NCI-H1930 (cell line): ENCODE measurements at places on chromosomes 6 and 20.

GRCh38 chr6:107636486-107636885 is 146.6 kb downstream of the SOBP start:
- DNase-seq: no peak

DNA sequence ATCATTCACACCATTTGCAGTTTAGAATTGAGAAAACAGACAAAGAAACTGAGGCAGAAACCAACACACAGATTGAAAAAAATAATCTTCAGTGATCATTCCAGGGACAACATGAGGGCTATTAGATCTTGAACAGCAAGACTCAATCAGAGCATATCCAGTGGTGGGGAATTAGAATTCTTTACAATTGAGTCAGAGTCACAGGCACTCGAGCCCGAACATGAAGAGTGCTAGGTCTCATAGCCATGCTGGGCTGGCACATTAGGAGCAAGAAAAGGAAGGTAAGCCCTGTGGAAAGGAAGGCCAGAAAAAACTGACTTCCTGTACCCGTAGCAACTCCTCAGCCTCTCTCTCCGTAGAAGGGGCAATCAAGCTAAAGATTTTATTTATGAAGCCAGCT is 419.9 kb downstream of the HAO1 start:
- no peak for DNase-seq

DNA sequence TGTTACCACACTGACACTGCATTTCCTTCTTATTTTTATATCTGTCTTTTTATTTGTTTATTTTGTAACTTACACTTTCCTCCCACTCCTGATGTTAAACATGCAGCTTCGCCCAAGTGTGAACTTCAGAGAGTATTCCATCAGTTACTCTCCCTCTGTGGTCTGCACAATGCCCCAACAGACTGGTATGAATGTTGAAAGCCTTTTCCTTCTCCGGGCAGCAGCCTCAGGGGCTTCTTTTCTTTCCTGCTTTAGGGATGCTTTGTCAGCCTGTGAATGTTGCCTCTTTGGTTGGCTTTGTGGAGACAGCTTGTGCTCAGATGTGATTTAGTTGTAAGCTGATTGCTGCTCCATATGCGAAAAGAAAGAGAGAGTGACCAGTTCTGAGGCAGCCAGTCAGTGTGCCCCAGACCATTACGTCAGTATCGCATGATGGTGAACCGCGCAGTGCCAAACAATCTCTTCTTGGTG is 44.0 kb downstream of the SMPDL3A start:
- DNase-seq: no peak

DNA sequence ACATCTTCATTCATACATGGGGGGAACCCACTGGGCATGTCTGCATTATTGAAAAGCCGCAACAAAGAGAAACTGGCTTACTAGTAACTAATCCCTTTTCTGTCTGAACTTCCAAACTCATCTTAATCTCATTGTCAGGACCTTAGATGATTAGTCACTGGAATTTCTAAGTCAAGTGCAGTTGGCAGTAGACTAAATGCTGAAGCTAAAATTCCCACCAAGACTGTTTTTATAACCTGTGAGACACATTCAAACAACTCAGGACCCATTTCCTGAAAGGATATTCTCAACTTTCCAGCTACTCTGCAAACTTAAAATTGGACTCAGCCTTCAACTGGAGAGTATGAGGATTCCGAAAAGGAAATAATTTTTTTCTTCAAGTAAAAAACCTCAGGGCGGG is 94.8 kb upstream of the SCAF8 start:
- no peak for DNase-seq

DNA sequence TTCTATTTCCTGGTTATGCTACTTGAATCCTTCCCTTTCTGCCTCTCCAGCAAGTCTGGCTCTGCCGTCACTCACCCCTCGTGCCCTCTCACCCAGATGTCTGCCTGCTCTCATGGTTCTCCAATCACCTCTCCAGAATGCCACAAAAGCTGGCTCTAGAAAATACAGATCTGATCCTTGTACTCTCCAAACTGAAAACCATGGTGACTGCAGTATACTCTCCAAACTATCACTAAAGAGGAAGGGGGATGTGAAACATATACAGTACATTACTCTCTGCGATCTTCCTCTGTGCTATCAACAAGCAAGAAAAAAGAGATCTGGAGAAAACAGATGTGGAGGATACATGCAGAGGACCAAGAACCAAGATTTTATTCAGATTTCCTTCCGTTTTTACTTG is 91.1 kb downstream of the ATXN1 start:
- DNase-seq: no peak
